Caki2 (cell line): ENCODE measurements at places on chromosomes 7 and 10. TPM values are rescaled to one million over a fixed set of nuclear protein-coding genes. Genes with fewer than 3 reads are reported as not detected.

GRCh38 chr10:43342279-43343125 is 28.9 kb upstream of the FXYD4 start:
- no peak for DNase-seq

- DNase-seq: no peak
These were observed 430.3 kb upstream of the SEMA3A start for GRCh38 chr7:84624927-84625326.

DNA sequence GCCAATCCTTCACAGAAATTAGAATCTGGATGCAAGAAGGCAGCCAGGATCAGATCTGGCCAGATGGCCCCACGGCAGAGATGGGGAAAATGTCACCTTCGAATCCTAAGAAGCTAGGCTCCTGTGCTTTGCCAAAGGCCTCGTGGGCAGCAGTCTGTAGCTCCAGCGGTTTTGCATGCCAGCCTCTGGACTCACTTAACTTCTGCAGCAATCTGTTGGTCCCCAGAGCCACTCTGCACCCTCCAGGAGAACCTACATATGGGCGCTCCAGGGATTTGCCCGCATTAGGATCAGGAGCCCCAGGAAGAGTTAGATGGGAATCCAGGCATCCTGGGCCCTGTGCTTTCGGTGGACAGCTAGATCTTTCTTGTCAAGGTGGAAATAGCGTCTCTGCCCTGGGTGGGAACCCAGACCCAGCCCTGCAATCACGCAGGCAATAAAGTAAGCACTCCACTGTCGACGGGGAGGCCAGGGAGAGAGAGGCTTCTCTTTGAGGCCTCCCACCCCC is 10.1 kb upstream of the HOXA13 start:
- no peak for DNase-seq

- no peak for DNase-seq
These were observed 5.7 kb downstream of the CUX1 start for GRCh38 chr7:101823096-101823495.

PTN gene
- not detected in 2 replicates for total RNA-seq

DNA sequence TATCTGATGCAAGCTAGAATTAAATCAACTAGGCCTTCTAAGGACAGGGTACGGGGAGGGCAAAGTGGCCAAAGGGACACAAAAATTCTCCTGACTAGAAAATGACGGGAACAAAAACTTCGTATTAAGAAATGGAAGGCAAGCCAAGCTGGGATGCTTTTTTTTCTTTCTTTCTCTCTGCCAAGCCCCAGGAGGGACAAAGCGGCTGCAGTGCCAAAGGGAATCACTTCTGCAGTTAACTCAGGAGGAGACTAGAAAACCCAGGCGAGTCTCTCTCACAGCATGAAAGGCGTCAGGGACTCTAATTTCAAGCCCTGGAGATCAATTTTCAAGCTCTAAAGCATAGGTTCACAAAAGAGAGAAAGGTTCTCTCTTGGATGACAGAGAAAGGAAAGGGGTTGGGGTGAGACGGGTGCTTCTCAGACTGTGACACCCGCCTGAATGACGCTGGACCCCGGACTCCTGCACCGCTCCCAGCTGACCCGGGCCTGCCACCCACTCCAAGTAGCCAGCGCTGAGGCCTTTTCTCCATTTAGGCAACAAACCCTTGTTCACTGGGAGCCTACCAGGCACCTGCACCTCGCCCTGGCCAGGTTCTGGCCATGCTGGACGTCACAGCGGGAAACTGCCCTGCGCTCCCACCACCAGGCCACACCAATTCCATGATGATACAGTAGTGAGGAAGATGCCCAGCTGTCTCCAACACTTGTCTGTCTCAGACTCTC is 56.5 kb downstream of the KIAA1549 start:
- DNase-seq: no peak
